ENCODE measurements at places on chromosomes 5 and 9.

GRCh38 chr9:27125030-27125429 is 16.0 kb downstream of the TEK start:
- no peak for DNase-seq

DNA sequence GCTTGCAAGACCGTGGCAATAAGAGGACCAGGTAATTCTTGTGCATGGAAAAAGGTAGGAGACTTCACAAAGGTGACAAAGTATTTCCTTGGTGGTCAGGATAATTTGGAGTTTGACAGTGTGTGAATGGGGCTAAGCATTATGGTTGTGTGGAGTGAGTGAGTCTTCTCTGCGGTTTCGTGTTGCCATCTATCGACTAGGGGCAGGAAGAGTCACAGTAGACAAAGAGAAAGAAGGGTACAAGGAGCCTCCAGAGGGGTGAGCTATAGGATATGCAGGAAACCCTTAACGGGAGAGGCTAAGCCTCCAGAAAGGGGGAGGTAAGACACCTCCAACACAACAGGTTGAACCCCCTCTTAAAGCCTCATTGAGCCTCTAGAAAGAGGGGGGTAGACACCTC is 64.0 kb upstream of the RANBP6 start:
- DNase-seq: no peak

GRCh38 chr5:41875121-41875520 is 4.9 kb upstream of the OXCT1 start:
- no peak for DNase-seq

DNA sequence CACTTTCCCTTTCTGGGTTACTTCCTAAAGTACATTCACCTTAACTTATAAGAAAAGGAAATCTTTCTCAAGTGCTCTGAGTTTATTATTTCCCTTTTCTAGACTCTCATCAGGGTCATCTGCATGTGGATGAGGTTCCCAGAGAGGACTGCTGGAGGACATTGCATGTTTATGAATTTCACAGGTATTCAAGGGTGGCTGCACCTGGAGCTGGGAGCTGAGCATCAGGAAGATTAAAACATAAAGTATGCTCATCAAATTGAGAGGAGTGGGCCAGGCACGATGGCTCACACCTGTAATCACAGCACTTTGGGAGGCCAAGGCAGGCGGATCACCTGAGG is 34.7 kb upstream of the PLIN2 start:
- DNase-seq: no peak

GRCh38 chr5:1781726-1782384 is 17.8 kb downstream of the MRPL36 start:
- DNase-seq: no peak

GRCh38 chr5:122585371-122585770 is 189.5 kb upstream of the SNX2 start:
- DNase-seq: no peak

DNA sequence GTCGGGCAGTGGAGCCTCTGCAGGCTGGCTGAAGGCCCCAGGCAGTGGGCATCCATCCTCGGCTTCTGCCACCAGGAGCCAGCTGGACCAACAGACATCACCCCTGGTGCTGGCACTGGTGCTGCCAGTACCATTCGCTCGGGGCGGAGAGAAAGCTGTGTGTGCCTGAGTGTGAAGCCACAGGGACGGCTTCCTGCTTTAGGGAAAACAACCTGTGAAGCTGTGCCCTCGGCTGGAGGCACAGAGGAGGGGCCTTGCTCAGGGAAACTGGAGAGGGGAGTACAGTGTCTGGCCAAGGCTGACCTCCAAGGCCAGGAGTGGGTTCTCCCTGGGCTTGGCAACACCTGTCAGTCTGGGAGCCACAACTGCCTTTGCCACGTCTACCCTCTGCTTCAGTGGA is 38.3 kb downstream of the NEK6 start:
- DNase-seq: no peak

GRCh38 chr5:168786147-168786546 is 207.0 kb upstream of the PANK3 start:
- DNase-seq: no peak

- DNase-seq: no peak
These were observed 165.0 kb downstream of the TMEM232 start for GRCh38 chr5:110561510-110561909.

- DNase-seq: no peak
These were observed 27.1 kb downstream of the ZCCHC10 start for GRCh38 chr5:132999246-132999645.

DNA sequence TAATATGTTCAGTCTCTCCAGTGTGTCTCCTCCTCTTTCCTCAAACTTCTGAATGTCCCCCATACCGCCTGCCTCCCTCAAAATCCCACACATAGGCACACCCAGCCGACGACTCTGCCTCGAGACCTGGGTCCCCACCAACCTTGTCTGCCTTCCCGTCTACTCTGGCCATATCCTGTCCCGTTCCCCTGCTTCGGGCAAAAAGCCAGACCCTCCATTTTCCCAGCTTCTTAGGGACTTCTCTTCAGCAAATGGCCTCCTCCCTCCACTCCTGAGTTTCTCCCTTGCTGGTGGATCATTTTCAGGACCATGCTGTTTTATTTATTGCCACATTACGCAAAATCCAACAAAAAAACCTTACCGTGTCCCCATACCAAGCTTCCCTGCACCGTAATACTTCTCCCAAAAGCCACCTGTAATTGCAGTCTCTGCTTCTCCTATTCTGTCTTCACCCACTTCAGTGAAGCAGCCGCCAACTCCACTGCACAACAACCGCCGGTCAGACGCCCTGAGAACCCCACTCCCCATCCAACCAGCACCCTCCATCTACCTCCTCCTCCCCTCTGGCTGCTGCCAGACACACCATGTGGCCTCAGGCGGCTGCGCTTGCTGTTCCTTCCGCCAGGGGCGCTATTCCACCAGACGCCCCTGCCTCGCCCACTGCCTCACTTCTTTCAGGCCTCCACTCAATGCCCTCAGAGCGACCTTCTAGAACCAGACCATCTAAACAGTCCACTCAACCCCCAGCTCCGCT is 117.0 kb downstream of the TRPM6 start:
- peak; percentile 39 for DNase-seq

All from CD4-positive, alpha-beta T cell treated with Interleukin-4 for 1 hour (primary cell).